IMR-90 (cell line): ENCODE measurements at places on chromosomes 16 and 17. TPM values are rescaled to one million over a fixed set of nuclear protein-coding genes. Genes with fewer than 3 reads are reported as not detected.

C17orf50 gene
- not detected in 2 replicates for polyA plus RNA-seq

FOXJ1 gene
- 0.05 TPM in 1 of 2 replicates, not detected in the other for polyA plus RNA-seq

ARHGDIG gene
- polyA plus RNA-seq = 0.16 and 0.24 TPM in 2 replicates

RNF157 gene
- polyA plus RNA-seq = 1.1 and 1.3 TPM in 2 replicates

BRD7 gene
- polyA plus RNA-seq = 24.8 and 25.1 TPM in 2 replicates

KCNH6 gene
- 0.17 and 0.32 TPM in 2 replicates for polyA plus RNA-seq

KRT33A gene
- polyA plus RNA-seq = not detected in 2 replicates

C16orf92 gene
- polyA plus RNA-seq = not detected in 2 replicates

BLMH gene
- polyA plus RNA-seq = 11.8 and 17.3 TPM in 2 replicates

SPATA32 gene
- polyA plus RNA-seq = not detected in 2 replicates

DERL2 gene
- 44.1 and 44.2 TPM in 2 replicates for polyA plus RNA-seq

CYGB gene
- 2.9 and 3.5 TPM in 2 replicates for polyA plus RNA-seq
